Cardiac muscle cell (in vitro differentiated cells and primary cell): ENCODE measurements at places on chromosomes 13 and 19. TPM values are rescaled to one million over a fixed set of nuclear protein-coding genes. Genes with fewer than 3 reads are reported as not detected.

DNA sequence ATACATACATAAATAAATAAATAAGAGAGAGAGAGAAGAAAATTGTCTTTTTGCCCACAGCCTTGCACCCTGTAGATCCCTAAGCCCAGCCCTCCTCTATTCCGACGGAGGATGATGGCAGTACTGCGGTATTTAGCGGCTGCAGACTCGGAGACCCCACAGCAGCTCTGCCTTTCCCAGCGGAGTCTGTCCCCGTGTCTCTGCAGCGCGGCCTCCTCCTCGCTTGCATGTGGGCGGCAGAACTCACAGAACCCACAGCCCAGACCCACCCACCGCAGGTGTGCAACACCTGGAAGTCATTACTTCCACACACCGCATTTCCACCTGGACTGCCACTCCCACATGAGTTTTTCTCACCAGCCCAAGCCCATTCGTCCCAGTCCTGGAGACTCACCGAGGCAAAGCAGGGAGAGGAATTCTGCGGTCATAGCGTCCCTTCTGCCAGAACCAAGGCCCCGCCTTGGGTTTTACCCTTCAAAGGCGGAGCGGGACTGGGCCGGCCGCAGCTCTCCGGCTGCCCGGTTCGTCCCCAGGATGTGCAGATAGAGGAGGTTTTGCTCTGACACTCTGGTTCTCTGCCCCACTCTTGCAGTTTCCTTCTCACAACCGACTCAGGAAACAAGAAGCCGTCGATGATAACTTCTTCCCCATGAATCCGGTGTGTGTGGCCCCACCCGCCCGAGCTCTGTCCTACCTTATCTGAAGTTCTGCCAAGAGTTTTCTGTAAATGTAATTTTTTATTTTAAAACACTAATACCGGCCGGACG is at the start of gene VSTM1:
TSS of gene VSTM1 (minus strand) at position 548 of the 767 bp plus-strand sequence. CDS start at position 428, 120 bp downstream.
- DNase-seq = no peak

DNA sequence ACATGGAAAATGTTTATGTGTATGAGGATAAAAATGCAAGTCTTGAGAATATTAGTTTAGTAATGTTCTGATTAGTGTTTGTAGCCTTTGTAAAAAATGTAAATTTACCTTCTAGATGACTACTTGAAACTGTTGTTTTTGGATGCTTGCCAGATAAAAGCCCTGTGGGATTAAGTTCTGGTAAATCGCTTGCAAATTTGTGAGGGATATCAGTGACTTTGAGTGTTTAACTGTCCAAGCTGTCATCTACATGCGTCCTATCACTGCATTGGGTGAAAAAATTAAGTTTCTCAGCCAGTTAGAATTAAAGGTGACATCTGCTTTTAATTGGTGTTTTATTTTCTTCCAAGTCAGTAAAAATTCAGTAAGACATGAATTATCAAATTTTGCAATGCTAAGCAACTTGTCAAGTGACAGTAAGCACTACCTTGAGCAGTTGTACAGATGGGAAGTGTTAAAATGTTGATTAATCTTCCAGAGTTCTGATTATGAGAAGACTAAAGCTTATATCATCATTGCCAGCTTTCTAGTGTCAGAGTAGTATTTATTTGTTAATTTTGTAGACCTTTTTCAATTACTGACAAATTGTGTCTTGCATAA is 88.0 kb downstream of the PCCA start:
- DNase-seq = peak; percentile 68

DNA sequence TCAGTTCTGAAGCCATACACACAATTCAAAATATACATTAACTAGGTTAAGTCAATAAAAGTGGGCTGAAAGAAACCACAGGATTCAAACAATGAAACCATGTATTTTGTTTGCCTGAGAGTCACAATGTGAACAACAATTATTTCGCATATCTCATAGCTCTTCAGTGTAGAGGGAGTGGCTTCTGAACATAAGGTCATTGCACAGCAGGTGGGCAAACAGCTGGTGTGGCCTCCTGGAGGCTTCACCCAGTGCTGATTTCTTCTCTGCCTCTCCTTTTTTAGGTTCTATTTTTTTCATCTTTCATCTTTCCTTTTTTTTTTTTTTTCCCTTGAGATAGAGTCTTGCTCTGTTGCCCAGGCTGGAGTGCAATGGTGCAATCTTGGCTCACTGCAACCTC is 40.4 kb upstream of the ZNF254 start:
- DNase-seq = no peak

- no peak for DNase-seq
Observed at GRCh38 chr19:15640904-15641597, 354 bp downstream of the CYP4F3 start.

DNA sequence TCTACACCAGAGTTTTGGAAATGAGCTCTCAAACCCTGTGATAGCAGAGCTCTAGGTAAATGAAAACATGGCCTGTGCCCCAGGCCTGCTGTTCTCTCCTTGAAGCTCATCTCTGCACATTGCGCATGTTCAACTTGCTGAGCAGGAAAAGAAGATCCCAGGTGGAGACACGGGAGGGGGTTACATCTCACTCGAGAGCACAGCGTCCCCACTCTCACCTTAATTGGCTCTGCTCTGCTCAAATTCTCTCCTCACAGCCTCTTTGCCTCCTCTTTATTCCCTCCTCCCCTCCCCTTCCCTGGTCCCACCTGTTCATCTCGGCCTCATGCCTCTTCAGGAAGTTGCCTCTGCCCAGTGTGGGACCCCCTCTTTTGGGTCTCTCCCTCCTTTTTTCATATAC is 44.7 kb downstream of the RGCC start:
- no peak for DNase-seq

DNA sequence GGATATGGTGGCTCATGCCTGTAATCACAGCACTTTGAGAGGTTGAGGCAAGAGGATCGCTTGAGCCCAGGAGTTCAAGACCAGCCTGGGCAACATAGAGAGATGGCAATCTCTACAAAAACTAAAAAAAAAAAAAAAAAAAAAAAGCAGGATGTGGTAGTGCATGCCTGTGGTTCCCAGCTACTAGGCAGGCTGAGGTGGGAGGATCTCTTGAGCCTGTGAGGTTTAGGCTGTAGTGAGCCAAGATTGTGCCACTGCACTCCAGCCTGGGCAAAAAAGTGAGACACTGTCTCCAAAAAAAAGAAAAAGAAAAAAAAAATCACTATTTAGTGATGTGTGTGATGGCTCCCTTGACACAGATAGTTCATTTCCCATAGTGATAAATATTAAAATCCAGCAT is 365.0 kb upstream of the NBEA start:
- no peak for DNase-seq

GRCh38 chr19:57688011-57688763 is 6.4 kb downstream of the ZNF551 start:
- no peak for DNase-seq

GRCh38 chr19:58562122-58563033 is 4.0 kb upstream of the UBE2M start:
- DNase-seq = peak; percentile 55

GRCh38 chr19:46731584-46731983 is 14.3 kb upstream of the FKRP start:
- peak; percentile 39 for DNase-seq

DNA sequence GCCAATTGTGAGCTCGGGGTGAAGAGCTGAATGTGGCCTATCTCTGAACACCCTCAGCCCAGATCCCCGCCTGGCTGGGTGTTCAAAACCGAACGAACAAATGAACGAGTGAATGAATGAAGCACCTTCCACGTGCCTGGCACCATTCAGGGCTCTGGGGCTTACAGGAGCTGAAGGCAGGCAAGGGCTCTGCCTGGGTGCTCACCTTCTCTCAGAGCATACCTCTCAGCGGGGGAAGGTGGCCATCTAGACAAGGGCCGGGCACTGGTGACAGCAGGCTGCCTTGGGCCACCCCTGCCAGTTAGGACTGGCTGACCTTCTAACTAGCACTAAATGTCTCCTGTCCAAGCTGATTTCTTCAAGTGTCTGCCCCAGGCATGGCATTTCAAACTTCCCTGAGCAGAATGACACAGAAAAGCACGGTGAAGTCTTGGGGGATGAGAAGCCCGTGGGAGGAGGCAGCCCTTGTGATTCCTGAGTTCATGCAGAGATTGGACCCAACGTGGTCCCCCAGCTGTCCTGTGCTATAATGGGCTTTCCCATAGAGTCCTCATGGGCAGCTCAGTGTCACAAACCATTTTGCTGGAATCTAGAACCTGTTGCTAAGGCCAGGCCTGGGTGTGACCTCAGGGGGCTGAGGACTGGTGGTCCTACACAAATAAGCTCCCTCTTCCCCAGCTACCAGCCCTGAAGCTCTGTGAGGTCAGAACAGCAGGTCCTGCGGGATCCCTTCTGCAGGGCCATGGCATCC is 27.9 kb upstream of the VSTM2B start:
- DNase-seq = no peak

The C19orf18 gene
- polyA plus RNA-seq = 2.4 and 3.6 TPM in 2 replicates

The CPT1C gene
- 26.5 and 31.7 TPM in 2 replicates for polyA plus RNA-seq

The NKPD1 gene
- polyA plus RNA-seq = 1.0 and 2.9 TPM in 2 replicates
